ENCODE measurements at places on chromosomes 6 and 20. TPM values are rescaled to one million over a fixed set of nuclear protein-coding genes. Genes with fewer than 3 reads are reported as not detected.

Gene C20orf204
- total RNA-seq: 3.2 TPM

Gene TRIM40
- not detected for total RNA-seq

Gene CST5
- not detected for total RNA-seq

Gene EEF1A2
- 15.6 TPM for total RNA-seq

Gene BTNL2
- not detected for total RNA-seq

Gene NRSN1
- 1.1 TPM for total RNA-seq

DNA sequence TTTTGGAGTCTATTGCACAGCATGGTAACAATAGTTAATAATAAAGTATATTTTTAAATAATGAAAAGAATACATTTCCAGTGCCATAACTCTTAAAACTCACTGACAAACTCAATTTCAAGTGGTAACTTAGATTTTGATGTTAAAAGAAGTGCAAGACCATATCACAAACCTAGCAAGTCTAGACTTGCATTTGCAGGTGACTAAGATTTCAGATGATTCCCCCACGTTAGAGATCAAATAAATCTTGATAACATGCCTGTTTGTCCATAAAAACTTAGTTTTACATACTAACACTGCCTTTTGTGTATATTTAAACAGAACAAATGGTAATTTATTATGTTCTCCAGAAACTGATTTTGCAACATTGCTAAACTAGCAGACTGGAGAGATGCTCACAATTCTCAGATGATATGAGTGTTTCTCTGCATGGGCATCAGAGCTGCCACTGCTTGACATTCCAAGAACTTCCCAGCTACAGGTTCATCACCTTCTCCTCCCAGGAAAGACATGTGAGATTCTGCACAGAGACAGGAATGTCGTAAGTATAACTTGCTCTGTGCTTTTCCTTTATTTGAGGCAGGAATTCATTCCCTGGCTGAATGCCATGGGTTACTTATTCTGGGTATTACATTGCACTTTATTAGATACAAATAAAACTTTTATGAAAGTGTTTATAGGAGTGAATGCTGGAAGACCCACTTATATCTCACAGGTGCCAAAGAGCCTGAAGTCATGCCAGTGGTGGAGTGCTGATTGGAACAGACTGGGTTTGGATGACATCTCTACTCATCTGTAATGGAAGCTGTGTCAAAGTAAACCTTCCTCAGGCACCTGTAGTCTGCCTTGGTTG lies 160.2 kb upstream of the FOXA2 start:
- DNase-seq: no peak

DNA sequence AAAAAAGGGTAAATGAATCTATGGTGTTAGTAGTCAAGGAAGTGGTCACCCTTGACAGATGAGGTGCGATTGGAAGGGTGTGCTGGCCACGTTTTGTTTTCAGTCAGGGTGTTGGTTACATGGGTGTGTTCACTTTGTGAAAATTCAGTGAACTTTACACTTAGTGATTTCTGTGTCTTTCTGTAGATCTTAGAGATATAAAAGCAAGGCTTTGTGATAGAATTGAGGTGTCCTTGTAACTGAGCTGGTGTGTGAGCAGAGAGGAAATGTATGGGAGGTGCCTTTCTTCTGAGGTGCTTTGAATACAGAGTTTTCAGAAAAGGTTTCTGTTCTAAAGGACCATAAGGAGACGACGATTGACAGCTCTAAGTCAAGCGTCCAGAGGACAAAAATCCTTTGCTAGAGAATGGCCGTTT lies 90.5 kb downstream of the SAMD3 start:
- no peak for DNase-seq

DNA sequence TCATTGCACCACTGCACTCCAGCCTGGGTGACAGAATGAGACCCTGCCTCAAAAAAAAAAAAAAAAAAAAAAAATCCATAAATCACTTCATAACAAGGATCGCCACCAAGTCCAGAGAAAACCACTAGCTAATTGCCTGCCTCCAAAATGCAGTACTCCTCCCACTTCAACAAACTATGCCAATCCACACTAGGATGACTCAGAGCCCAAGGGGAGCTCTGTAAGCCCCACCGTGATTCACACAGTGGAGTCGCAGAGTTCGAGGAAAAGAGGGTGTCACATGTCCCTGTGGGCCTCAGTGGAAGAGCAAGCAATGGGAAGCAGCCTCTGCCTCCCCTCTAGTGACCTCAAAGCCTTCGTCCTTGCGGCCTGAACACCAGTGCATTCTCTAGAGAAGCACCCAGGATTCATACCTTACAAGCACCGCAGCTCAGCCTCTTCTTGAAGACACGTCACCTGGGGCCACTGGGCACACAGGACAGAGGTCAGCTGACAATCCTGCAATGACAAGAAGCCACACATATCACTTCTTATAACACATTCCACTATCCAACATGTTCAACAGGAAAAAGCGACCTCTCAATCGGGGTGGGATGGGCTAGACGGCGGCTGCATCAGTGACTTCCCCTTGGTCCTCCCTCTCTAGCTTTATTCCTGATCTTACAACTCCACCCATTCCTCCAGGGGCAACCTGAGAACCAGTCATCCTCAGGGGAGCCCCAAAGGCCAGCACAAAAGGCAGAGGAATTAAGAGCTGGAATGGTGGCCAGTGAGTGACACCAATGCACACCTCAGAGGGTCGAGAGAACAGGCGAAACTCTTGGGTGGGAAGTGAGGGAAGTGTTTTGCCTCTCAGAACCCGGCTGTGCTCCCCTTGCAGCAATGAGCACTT lies 8.9 kb downstream of the SNHG17 start:
- DNase-seq: no peak

DNA sequence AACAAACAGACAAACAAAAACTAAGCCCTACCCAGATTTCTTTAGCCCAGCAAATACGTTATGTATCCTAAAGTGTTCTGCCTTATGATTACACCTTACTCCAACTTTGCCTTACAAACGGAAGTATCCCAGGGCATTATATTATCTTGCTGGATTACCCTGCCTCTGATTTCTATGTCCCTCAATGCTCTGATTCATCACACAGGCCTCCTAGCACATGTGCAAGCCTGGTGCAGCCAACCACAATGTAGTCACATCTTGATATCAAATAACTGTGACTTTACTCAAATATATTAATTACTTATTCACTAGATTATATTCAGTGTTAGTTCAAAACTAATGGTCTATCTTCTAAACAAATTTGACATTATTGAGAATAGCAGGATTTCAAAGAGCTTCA lies 598.6 kb downstream of the TBC1D32 start:
- DNase-seq: no peak

DNA sequence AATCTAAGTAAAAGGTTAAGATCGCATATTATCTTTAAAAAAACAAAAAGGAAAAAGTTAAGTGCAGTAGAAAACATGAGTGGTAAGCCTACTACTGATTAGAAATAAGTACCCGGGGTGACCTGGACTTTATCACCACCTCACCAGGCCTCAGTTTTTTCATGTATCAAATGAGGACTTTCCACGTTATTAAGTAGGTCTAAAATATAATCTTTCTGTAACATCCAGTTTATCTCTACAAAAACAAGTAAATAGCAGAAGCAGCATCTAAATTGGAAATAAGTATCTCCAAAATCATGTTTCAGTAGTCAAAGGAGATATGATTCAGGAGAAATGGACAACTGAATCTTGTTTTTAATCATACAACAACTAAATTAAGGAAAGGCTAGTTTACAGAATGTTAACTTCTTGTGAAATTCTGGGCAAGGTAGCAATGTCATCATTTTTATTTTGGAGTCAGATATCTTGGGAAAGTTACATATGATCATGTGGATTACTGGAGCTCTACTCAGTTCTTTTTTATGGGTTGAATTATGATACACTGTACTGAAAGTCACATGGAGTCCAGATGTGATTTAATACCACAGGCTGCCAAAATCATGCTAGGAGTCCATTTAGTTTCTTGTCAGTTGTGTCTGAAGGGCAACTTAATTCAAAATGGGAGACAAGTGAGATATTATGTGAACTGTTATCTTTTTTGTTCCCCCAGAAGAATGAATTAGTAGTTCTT lies 114.7 kb upstream of the PRL start:
- no peak for DNase-seq

DNA sequence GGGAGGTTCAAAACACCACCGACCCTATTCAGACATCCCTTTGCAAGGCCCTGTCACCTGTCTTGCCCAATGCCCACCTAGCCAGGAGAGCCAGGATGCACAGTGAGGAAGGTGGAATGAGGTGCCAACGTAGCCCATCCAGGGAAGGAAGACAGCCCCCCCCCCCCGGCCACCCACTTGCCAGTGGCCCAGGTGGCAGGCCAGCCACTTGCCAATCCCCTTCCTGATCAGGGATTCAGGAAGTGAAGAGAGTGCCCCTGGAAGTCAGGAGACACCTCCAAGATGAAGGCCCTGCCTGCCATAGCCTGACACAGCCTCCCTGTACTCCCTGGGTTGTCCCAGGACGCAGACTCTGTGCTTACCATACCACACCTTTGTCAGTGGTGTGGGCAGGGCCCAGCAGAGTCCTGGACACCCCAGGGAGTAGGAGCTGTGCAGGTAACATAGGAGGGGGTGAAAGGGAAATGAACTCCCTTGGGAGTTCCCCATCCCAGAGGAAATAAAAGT lies 54.7 kb downstream of the MRPL14 start:
- DNase-seq: no peak

- no peak for DNase-seq
Measured at GRCh38 chr20:47137231-47137870, 219.1 kb downstream of the ZMYND8 start.

DNA sequence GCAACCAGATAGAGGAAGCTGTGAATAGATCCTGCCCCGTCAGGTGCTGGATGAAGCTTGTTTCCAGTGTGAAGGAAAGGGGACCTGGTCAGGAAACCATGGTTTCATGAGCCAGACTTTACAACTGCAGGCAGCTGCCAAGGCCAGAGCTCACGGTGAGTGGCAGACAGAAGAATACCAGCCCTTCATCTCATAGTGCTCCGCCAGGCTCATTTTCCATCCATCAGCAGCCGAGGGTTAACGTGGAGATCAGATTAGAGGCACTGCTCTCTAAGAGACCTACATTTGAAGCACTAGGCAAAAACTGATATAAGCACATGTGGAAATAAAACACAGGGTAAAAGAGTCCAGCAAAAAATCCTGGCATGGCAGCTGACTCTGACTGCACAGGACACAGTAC lies 172.4 kb downstream of the CD24 start:
- DNase-seq: no peak

DNA sequence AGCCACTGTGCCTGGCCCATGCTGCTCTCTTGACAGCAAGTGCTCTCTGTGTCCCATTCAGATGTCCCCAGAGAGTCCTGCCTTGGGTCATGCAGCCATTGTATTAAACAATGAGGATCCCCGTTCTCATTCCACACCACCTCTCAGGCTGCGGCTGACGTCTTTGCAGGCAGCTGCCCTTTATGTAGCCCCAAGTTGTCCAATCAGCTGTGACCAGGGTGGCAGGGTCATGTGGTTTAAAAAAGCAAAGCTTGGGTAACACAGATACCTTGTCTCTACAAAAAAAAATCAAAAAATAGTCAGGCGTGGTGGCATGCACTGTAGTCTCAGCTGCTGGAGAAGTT lies 13.2 kb downstream of the GCNT2 start:
- no peak for DNase-seq

DNA sequence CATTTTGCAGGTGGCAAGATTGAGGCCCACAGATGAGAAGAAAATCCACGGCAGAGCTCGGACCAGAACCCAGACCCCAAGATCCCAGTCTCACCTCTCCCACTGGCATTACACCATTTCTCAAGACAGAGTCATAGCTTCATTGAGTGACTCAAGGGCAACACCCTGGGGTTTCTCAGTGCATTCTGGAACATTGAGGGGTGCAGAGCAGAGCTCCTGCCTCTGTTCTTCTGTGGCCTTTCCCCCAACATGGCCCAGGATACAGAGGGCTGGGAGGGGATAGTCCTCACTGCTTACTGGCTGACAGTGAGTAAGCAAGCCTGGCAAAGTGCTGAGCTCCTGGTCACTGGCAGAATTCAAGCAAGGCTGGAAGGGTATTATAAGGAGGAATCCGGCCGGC lies 74.0 kb downstream of the MDGA1 start:
- DNase-seq: no peak

Data from mesothelial cell of epicardium (in vitro differentiated cells).